ENCODE measurements at places on chromosomes 4 and X.

GRCh38 chrX:43238461-43238945 is 417.6 kb upstream of the MAOA start:
- DNase-seq = no peak

GRCh38 chr4:20044966-20045365 is 206.7 kb upstream of the SLIT2 start:
- no peak for DNase-seq

DNA sequence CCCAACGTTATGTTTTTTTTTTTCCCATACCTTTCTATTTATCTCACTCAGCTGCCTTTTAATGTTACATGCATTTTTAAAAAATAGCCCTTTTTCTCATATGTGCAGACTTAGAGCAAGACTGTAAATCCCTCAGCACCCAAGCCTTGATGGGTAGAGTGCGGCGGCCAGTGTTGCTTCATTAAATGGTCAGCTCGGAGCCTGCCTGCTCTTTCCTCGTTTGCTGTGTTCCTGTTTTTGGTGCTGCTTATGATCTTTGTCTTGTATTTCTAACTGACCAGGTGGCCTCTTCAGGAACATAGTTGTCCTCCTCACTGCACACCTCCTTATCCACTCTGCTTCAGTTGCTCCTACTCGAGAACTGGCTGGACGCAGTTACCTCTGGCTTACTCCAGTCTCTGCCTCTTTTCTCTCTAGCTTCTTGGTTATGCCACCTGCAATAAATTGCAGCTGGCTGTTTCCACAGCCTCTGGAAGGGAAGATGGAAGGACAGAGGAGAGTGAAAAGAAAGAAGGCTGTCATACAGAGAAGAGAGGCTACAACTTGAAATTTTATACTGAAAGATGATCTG is 10.7 kb downstream of the RBPJ start:
- no peak for DNase-seq

- DNase-seq = no peak
Measured at GRCh38 chr4:123438031-123438430, 41.4 kb downstream of the SPRY1 start.

DNA sequence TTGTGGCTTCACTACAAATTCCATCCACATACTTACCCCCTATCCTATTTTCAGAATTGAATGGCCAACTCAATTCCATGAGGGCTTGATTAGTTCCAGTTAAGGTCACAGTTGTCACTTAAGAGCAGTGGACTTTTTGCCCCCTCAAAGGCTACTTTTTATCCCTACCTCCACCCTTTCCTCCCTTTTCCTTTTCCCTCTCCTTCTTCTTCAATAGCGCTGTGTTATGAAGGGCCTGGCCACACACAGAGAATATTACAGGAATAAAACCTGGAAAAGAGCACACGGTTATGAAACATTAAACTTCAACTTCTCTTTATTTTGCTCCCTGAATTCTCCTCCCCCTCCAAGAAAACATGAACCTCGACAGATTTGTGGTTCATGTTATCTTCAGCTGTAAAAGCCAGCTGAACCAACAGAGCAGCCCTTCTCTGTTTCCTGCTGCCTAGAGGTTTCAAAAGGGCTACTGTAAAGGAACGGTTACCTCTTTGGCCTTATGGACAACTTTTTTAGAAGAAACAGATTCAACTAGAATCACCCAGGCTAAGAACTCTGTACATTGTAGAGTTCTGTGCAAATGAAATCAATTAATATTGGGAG is 87.0 kb upstream of the RPL34 start:
- no peak for DNase-seq

- no peak for DNase-seq
Measured at GRCh38 chrX:31181377-31182000, 109.6 kb upstream of the FTHL17 start.

All from mammary epithelial cell (primary cell).